ENCODE measurements at places on chromosomes 16 and 17.

DNA sequence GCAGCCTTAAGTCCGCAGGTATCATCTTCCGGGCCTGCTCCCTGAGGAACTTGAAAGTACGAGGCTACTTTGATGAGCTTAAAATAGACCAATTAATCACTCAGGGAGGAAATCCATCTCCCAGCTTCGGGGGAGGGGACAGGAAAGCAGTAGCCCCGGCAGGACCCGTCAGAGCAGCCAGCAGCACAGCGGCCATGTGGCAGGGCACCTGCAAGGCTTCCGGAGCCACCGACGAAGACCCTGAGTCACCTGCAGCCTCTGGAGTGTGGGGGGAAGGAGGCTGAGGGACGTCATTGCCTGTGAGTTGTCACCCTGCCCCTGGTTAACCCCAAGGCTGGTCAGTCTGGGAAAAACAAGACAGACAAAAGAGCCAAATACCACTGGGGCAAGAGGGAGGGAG is 4.4 kb upstream of the CYB561 start:
- no peak for DNase-seq

DNA sequence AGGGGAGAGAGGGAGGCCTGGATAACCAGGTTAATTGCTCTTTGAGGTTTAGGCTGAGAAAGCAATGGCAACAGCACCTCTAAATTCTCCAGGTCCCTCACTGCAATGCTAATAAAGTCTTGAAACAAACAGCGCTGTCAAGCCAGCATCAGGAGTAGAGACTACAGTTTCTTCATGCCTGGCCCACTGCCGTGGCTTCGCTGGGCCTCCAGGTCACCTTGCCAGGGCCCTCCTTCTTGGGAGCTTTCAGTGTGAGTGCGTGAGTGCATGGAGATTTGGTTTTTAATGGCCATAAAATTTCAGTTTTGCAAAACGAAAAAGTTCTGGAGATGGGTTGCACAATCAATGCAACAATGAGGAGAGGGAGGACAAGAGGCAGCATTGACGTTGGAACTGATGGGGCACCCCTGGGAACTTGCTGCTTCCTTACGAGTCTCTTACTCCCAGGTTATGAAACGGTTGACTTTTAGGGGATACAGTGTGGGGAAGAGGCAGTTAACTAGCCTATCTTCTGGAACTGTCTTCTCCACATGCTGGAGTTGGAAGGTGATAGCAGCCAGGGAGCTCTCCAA is 229.4 kb downstream of the XYLT1 start:
- no peak for DNase-seq

DNA sequence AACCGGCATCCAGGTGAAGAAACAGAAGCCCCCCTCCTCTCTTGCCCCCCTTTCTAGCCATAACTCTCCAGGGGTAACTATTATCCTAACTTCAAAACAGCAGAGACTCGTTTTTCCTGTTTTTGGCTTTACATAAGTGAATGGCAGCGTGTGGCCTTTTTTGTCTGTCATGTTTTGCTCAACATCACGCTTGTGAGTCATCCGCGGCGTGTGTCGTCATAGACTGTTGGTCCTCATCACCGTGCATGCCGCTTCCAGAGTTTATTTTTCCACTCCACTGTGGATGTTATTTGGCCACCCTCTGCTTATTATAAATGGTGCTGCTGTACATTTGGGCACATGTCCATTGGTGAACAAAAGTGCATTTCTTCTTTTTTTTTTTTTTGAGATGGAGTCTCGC is 52.6 kb downstream of the ERN1 start:
- no peak for DNase-seq

DNA sequence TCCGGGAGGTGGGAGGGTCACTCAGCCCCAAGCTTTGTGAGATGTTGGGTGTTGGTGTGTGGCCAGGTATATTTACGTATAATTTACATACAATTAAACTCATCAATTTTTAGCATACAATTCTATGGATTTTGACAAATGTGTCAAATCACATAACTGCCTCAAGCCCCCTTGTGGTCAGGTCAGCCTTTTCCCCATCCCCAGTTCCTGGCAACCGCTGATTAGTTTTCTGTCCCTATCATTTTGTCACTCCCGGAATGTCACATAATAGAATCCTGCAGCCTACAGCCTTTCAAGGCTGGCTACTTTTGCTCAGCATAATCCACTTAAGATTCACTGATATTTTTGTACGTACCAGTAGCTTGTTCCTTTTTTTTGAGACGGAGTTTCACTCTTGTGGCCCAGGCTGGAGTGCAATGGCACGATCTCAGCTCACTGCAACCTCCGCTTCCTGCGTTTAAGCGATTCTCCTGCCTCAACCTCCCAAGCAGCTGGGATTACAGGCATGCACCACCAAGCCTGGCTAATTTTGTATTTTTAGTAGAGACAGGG is 19.3 kb upstream of the RAI1 start:
- no peak for DNase-seq

- DNase-seq, result no peak
Observed at GRCh38 chr16:19936441-19936840, 51.8 kb upstream of the GPRC5B start.

DNA sequence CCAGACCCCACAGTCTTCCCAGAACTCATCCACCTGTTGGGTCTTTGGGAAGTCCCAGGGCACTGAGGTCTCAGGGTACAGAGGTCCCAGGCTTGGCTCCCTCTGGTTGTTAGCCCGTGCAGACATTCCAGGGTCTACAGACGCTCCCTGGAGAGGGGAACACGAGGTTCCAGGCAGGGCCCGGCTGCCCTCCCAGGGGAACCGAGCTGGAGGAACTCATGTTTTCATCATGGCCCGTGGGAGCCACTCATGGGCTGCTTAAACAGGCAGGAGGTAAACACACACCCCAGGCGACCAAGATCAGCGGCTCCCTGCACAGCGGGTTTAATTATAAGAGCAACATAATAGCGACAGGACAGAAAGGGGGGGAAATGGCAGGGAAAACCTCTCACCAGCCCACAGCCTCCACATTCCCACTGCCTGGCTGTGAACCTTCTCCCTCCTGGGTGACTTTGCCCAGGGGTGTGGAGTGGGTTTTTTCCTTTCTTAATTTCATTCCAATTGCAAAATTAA is 36.5 kb downstream of the TRARG1 start:
- no peak for DNase-seq

- no peak for DNase-seq
Observed at GRCh38 chr17:10613775-10614513, 43.2 kb downstream of the MYH3 start.

DNA sequence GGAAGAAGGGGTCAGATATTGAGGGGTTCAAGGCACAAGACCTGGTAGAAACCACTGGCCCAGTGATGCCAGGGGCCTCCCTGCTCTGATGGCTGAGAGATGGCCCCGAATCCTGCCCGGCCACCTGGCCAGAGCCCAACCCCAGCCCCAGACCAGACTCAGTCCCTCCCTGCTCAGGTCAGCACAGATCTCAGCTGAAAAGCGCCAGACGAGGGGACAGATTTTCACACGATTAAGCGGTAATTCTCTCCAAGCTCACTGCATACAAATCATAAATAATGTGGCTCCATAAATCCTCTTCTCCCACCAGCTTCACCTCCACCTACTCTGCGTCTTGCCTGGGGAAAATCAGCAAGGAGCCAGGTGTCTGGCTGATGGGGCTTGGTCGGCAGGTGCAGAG is 57.1 kb downstream of the ENGASE start:
- no peak for DNase-seq

GRCh38 chr17:57880086-57880456 is 30.2 kb upstream of the MRPS23 start:
- DNase-seq, result no peak

DNA sequence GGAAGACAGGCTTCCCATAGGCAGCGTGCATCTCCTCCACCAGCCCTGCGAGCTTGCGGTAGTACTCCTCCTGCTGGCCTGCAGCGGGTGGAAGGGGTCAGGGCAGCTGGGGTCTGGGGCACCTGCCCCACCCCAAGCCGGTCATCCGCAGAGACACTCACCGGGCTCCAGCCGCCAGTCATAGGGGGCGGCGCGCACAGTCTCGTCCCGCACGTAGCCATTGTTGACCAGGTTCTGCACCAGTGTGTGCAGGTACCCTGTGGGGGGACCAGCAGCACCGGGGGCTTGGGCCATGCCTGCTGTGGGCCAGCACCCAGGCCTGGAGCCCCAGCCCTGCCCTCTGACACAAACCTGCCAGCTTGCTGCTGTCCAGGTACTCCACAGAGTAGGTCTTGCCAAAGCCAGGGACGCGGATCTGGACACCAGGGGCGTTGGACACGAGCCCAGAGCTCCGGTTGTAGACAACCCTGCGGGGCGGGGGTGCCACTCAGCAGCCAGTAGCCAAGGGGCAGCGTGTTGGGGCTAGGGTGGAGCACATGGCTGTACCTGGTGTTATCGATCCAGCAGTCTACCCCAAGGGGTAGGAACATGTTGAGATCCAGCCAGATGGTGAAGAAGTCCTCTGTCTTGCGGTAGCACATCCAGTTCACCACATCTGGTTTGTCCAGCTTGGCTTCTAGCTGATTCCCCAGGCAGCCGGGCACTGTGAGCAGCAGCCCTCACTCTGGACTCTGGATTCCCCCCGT is 1.2 kb downstream of the LCAT start:
- DNase-seq, result no peak

- no peak for DNase-seq
Observed at GRCh38 chr16:83354015-83354414, 453.8 kb upstream of the HSBP1 start.

GRCh38 chr17:78532922-78533640 is 44.1 kb downstream of the DNAH17 start:
- no peak for DNase-seq

DNA sequence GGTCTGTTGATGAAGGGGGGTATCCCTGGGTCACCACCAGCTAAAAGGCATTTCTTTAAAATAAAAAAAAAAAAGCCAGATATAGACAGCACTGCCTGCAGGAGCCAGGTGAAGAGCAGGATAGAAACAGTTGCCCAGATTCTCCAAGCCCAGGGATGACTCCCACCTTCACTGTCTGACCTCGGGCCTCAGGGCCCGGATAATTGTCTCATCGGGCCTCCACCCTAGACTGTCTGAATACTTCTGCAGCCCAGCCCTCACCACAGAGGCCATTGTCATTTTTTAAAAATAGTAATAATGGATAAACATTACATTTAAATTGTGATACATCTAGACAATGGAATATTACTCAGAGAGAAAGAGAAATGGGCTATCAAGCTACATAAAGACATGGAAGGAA is 92.8 kb upstream of the TNRC6C start:
- DNase-seq, result no peak

- no peak for DNase-seq
Observed at GRCh38 chr17:35809855-35810461, 674 bp downstream of the TAF15 start.

DNA sequence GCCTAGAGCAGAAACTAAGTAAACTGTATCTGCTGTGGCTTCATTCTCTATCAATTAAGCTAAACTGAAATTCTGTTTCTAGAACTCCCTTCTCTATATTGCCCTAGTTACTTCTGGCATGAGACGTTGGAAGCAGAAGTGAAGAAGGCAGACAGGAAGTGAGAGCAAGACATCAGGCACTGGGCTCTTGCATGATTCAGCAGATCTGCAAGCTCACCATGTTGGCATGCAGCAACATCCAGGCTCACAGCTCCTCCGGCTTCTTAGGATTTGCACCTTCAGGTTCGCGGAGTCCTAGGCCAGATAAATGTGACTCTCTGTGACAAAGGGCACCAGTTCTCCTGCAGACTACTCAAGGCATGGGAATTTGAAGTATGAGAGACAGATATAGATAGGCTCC is 148.3 kb downstream of the CDH8 start:
- peak; percentile 70 for DNase-seq

- no peak for DNase-seq
Observed at GRCh38 chr17:2235792-2236366, 67.7 kb downstream of the SMG6 start.

DNA sequence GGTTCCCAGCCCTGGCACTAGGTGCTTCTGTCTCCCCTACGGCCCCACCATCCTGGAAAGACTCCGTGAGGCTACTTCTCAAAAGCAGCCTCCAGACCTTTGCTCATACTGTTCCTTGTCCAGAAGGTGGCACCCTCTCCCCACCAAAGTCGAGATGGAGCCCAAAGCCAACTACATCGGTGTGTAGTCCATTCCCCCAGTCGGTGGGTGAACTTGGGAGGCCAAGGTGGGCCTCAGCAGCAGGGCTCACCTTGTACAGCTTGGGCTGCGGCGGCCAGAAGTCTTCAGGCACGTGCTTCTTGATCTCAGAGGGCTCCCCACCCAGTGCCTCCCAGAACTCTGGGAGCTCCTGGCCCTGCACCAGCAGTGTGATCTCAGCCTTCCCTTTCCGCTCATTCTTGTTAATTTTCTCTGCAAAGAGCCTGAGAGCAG is 10.2 kb downstream of the FLII start:
- DNase-seq, result peak; percentile 86

DNA sequence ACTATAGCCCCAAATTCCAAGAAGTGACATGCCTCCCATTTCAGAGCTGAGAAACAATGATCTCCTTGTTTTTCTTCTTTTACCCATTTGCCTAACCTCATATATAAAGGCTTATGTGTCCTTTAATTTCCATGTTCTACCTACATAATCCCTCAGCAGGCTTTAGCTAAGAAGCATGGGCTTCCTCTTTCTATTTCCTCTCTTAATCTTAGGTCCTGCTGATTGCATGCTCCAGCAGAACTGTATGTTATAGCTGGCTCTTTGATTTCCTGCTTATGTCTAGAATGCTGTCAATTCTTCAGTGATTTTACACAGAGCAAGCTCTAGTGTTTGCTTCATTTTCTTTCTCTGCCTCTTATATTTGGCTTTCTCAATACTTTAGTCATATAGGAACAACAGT is 151.7 kb upstream of the COX10 start:
- peak; percentile 24 for DNase-seq

DNA sequence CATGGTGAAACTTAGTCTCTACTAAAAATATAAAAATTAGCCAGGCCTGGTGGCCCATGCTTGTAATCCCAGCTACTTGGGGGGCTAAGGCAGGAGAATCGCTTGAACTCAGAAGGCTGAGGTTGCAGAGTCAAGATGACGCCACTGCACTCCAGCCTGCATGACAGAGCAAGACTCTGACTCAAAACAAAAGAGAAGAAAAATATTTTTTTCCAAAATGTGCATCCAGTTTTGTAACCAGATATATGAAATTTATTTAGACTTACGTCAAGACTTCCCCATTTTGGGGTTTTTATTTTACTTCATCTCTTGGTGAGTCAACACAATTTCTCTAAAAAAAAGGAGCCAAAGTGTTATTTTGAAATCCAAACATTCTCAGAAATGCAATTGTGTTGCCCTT is 5.5 kb upstream of the TM4SF5 start:
- DNase-seq, result no peak

Data from Ammon's horn (tissue), 1 donor.